ENCODE measurements at places on chromosomes 12 and 14.

DNA sequence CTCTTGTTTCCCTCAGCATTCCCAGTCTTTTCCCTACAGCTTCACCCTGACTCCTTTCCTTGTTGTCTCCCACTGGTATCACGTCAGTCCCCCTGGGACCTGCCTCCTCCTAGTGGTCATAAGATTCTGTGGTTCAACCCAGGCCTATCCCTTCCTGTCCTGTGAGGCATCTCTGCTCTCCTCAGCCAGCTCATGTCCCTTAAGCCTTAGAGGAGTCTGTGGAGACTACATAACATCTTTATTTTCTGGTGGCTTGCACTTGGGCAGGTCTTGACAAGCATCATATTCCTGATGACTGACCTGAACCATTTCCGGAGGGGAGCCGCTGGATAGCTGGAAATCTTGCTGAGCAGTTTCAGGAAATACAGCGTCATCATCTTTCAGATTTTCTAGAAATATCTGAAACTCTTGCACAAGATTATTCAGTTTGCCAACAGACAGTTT lies 688 bp downstream of the C12orf71 start:
- no peak for DNase-seq

GRCh38 chr14:22882529-22883172 lies 371 bp upstream of the REM2 start:
- DNase-seq, result no peak

- no peak for DNase-seq
Observed at GRCh38 chr12:90244232-90244631, 535.6 kb upstream of the ATP2B1 start.

- no peak for DNase-seq
Observed at GRCh38 chr12:44127966-44128710, 292.3 kb downstream of the TMEM117 start.

- peak; percentile 35 for DNase-seq
Observed at GRCh38 chr14:32332415-32333316, 3.6 kb downstream of the AKAP6 start.

DNA sequence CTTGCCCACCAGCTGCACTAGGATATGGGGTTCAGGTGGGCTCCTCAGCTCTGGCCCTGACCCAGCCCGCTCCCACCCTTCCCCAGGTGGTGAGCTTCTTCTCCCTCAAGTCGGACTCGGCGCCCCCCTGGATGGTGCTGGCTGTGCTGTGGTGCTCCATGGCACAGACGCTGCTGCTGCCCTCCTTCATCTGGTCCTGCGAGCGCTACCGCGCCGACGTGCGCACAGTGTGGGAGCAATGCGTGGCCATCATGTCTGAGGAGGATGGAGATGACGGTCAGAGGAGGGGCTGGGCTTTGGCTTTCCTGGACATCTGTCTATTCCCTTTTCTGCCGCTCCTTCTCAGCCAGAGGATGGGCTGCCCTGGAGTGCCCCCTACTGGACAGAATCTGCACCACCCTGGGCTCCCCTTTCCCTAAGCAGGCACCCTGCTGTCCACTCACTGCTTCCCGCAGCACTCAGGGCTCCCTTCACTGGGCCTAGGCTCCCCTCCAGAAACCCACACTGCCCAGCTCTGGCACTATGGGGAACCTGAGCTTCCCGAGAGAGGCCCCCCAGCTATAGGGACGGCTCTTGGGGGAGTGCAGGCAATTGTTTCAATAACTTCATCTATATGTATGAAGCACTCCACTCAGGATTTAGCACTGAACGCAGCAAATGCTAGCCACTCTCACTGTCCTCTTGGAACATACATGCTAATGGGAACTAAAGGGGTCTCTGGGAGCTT lies 2.6 kb upstream of the P3H3 start:
- DNase-seq, result peak; percentile 90

Data from activated T-cell treated with anti-CD3 and anti-CD28 coated beads, Interleukin-2, amount 50 U/mL, for 72 hours (primary cell).